ENCODE measurements at places on chromosomes 11 and 22.

GRCh38 chr22:26226538-26227297 lies 57.5 kb downstream of the SEZ6L start:
- DNase-seq = no peak

GRCh38 chr11:35791088-35791958 lies 128.7 kb downstream of the TRIM44 start:
- DNase-seq = no peak

DNA sequence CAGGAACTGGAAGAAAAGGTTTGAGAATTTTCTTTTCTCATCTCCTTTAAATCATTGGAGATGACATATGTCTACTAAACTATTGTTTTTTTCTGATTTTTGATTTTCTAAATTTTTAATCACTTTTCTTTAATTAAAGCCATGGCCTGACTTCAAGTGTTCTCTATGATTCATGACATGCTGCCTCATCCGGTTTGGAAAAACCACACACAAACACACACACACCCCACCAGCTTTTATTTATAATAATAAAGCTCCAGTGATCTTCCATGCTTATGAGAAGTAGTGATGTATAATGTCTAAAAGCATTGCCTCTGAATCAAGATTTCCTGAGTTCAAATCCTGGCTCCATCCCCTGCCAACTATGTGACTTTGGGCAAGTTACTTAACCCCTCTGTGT lies 179.2 kb downstream of the SPON1 start:
- no peak for DNase-seq

GRCh38 chr22:20948989-20949388 lies 18.1 kb upstream of the AIFM3 start:
- no peak for DNase-seq

DNA sequence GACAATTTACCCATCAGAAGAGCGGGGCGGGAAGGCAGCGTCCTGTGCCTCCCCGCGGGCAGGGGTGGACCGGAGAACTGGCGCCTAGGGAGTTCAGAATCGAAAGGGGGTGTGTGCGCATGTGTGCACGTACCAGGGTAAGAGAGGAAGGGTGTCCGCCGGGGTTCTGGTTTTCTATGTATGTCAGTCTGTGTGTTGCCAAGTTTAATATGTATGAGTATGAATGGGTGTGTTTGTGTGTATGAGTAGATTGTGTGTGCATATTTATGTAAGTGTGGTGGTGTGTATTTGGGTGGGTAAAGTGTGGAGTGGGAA lies 2.0 kb downstream of the KCNC1 start:
- DNase-seq = no peak

- DNase-seq = no peak
These were observed 41.2 kb upstream of the KCNQ1OT1 start for GRCh38 chr11:2741006-2741376.

GRCh38 chr11:130431801-130432200 lies 3.4 kb upstream of the ADAMTS8 start:
- DNase-seq = no peak

DNA sequence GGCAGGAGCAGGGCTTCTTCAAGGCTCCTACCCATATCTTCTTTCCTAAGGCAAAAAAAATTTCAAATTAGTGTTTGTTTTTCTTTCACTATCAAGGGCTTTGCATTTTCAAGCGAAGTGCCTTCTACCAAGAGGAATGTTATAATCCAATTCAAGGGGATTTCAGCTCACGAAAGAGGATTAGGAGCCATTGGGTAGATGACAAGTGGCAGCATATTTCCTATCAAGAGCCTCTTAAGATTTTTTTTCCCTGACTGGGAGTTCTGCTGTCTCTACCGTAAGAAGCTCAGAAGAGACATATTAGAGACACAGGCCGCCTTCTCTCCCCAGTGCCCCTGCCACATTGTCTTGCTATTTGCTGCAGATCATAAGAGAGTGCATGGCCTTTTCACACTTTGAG lies 55.9 kb upstream of the BMAL1 start:
- no peak for DNase-seq

GRCh38 chr11:83195143-83195466 lies 1.6 kb downstream of the ANKRD42 start:
- no peak for DNase-seq

DNA sequence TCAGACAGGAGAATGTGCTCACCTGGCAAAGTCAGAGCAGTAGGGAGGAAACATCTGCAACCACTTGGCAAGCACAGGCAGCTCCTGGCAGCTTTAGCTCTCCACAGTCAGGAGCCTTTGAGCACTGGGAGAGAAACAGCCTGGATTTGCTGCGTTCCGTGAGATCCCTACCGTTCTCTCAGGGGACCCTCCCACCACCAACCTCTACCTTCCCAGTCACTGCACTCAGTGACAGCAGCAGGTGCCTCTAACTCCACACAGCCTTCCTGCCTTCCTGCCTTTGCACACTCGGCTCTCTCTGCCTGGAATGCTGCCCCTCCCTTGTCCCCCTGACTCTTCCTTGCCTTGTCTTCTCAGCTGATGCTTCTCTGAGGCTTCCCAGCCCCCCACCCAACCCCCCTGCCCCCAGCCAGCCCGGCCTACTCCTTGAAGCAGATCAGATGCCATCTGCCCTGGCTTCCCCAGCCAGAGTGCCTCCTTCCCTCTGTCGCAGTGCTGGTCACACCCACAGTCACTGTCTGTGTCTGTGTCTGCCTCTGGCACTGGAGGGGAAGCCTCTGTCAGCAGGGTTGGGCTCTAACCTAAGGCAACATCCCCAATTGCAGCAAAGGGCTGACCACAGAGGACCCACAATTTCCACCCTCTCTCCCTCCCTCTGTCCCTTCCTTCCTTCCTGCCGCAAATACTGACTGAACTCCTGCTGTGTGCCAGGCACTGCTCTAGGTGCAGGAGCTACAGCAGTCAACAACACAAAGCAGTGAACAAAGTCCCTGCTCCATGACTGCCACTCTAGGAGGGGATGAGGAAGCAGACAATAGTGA lies 14.9 kb upstream of the TSKU start:
- no peak for DNase-seq

DNA sequence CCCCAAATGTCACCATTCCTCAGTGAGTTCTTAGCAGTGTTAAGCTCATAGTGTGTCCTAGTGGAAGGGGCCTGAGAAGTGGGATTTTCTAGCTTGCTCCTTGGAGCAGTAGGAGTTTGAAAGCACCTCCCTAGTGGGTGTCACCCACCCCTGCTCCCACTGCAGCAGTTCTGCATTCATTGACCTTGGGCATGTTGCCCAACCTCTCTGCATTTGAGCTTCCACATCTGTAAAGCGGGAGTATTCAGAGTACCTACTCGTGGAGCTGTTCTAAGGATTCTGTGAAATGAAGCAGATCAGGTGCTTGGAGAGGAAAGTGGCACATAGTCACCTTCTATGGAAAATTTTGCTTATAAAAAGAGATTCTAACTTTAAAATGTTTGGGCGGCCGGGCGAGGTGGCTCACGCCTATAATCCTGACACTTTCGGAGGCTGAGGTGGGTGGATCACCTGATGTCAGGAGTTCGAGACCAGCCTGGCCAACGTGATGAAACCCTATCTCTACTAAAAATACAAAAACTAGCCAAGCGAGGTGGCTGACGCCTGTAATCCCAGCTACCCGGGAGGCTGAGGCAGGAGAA lies 16.9 kb downstream of the LMO2 start:
- DNase-seq = no peak

- DNase-seq = no peak
These were observed 393 bp downstream of the ST13 start for GRCh38 chr22:40855979-40856512.

DNA sequence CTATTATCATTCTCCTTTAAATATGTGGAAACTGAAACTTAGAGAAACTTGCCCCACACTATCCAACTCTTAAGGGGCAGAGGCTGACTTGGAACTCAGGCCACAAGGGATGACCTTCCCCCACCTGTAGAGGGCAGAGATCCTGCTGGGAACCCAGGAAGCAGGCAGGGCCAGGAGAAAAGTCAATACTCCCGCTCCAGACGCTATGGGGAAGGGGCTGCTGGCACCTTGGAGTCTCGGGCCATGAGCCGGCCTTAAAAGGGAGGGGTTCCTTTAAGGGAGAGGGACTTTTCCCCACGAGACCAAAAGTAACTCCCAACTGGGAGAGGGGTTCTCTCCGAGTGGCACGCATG lies 620 bp upstream of the ANO5 start:
- no peak for DNase-seq

DNA sequence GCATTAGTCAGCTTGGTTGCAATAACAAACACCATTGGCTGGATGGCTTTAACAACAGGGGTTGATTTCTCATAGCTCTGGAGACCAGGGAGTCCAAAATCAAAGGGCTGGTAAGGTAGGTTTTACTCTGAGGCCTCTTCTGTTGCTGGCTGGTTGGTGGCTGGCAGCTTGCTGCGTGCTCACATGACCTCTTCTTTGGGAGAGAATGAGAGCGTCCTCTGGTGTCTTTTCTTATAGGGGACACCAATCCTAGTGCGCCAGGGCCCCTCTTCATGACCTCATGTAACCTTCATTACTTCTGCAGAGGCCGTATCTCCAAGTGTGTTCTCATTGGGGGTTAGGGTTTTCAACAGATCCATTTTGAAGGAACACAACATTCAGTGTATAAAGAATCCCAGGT lies 1308.3 kb downstream of the TBC1D22A start:
- DNase-seq = no peak

GRCh38 chr11:108405706-108406105 lies 61.6 kb downstream of the C11orf65 start:
- DNase-seq = no peak

GRCh38 chr11:121571506-121571905 lies 118.7 kb upstream of the SORL1-AS1 start:
- no peak for DNase-seq

- DNase-seq = no peak
These were observed 20.4 kb downstream of the C11orf54 start for GRCh38 chr11:93761910-93762309.

DNA sequence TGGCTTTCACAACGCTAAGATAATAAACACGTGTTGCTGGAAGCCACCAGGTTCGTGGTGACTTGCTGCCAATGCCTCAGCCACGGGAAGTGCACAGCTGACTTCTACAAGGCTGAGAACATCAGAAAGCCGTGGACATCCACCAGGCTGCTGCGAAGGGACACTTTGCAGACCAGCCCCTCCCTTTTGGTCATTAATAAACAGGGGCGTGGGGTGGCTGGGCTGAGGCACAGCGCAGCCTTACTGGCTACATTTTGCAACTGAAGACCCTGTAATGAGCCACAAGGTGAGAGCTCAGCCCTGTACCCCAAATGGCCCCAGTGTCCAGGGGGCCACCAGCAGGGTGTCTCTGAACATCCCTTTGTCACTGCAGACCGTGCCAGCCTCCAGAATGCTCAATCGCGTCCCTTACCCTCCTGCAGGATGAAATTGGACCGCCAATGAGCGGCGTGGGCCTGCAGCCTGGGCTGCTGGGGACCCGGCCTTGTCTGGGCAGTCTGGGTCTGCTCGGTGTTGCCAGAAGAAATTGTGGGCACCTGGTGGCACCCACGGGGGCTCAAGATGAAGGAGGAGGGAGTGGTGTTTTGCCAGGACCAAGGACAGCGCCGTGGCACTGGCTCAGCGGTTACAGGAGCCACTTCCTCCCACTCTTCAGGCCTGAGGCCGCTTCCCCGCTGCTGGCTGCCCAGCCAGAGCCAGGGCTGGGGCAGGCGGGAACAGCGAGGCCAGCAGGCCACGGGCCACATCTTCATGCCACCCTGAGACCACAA lies 181.9 kb downstream of the CTTN start:
- DNase-seq = no peak

DNA sequence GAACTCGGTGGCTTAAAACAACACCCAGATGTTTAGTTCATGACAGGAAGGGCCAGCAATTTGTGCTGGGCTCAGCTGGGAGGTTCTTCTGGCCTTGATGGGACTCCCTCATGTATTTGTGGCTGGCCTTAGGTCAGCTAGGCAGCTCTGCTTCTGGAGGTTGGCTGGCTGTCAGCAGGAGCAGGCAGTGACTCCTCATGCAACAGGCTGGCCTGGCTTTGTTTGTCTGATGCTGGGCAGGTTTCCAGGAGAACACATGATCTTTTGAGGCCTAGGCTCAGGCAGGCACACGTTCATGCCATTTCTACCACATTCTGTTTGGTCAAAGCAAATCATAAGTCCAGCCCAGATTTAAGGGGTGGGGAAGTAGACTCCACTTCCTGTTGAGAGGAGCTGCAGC lies 571.2 kb downstream of the TBC1D22A start:
- DNase-seq = no peak

GRCh38 chr22:35491908-35492380 lies 48.7 kb upstream of the RASD2 start:
- no peak for DNase-seq

- no peak for DNase-seq
These were observed 10.9 kb downstream of the TMPRSS5 start for GRCh38 chr11:113695207-113695606.

GRCh38 chr22:26830837-26831236 lies 173.4 kb downstream of the MIAT start:
- no peak for DNase-seq

DNA sequence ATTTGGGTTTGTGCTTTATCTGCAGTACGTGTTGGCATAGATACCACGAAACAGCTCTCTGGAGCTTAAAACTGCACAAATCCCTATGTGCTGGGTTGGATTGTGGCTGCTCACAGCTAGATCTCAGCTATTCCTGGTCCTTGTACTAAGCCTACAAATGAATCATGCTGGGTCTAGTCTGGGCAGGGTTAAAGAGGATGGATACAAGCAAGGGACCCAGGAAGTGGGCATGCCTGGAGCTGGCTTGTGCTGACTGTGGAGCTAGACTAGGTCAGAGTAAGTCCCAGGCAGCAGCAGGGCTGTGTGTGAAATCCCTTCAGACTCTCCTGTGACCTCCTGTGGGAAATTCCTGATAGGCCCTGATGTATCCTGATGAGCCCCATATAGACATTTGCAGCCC lies 3.9 kb upstream of the E2F8 start:
- no peak for DNase-seq

GRCh38 chr11:113547739-113548138 lies 72.5 kb upstream of the DRD2 start:
- DNase-seq = no peak

DNA sequence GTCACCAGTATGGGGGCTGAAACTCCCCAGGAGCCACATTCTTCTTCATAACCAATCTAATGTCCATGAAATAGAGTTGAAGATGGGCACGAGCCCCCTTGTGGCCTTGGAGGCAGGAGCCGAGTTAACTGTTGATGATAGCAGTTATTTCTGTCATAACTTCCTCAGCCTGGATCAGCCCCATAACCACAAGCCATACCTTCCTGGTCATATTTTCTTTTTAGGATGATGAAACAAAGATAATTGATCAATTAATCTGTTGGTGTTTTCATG lies 65.0 kb upstream of the TTC12 start:
- DNase-seq = no peak

- DNase-seq = no peak
These were observed 85.4 kb downstream of the ATXN10 start for GRCh38 chr22:45757068-45757467.

- no peak for DNase-seq
These were observed 1272.2 kb downstream of the LRRC4C start for GRCh38 chr11:40187295-40187694.

GRCh38 chr22:23109441-23109978 lies 32.3 kb downstream of the RSPH14 start:
- DNase-seq = no peak

- no peak for DNase-seq
These were observed 322.0 kb downstream of the CTTN start for GRCh38 chr11:70720281-70720680.
